Cardiac muscle cell (in vitro differentiated cells and primary cell): ENCODE measurements at places on chromosomes 4 and X. TPM values are rescaled to one million over a fixed set of nuclear protein-coding genes. Genes with fewer than 3 reads are reported as not detected.
A peak's percentile ranks its signal among the peaks of the same experiment; 100 is the strongest.

- H3K27ac ChIP-seq: peak overlapping the region; percentile 94
- H3K4me1 ChIP-seq: peaks cover 21% of the 10 kb centered on the region
- peak overlapping the region; percentile 94 for H3K4me3 ChIP-seq
- no peaks in the 10 kb centered on the region for H3K27me3 ChIP-seq
- peak; percentile 55 for DNase-seq
Observed at GRCh38 chr4:56468097-56468422, 643 bp downstream of the SRP72 start.

DNA sequence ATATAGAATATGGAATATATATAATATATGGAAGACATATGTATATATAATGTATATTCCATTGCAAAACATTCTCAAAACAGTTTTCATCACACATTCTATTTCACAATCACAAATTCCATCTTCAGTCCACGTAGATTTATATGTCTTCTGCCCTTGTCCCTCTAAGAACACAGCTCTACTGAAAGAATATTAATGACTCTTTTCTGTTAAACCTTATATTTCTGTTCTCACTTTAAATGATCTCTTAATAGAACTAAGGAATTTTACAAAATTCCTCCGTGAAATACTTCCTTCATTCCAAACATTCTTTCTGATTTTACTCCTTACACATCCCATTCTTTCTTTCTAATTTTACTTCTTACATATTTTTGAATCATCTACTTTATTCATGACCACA is 1043.1 kb upstream of the PABPC4L start:
- no peaks in the 10 kb centered on the region for H3K36me3 ChIP-seq
- no peak for DNase-seq
- no peak overlapping the region for H3K27ac ChIP-seq
- no peaks in the 10 kb centered on the region for H3K27me3 ChIP-seq

GRCh38 chr4:95027905-95028618 is 270.3 kb downstream of the BMPR1B start:
- no peaks in the 10 kb centered on the region for H3K27me3 ChIP-seq
- no peak overlapping the region for H3K27ac ChIP-seq
- peaks cover 9% of the 10 kb centered on the region for H3K4me1 ChIP-seq
- H3K36me3 ChIP-seq: no peaks in the 10 kb centered on the region

DNA sequence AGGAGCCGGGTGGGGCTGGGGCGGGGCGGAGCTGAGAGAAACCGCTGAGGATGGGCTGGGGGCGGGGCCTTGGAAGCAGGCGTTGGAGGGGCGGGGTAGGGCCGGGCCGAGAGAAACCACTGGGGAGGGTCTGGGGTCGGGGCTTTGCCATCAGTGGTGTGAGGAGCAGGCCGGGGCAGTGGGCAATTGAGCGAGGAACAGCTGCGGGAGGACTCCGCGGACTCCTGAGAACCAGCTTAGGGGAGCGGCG is 1.3 kb upstream of the EOLA2 start:
- H3K36me3 ChIP-seq: no peaks in the 10 kb centered on the region
- H3K27me3 ChIP-seq: no peaks in the 10 kb centered on the region
- DNase-seq: no peak

GRCh38 chrX:7570432-7571029 is 272.4 kb upstream of the VCX start:
- H3K4me3 ChIP-seq: no peak overlapping the region
- H3K27ac ChIP-seq: no peak overlapping the region
- no peaks in the 10 kb centered on the region for H3K4me1 ChIP-seq
- DNase-seq: no peak

DNA sequence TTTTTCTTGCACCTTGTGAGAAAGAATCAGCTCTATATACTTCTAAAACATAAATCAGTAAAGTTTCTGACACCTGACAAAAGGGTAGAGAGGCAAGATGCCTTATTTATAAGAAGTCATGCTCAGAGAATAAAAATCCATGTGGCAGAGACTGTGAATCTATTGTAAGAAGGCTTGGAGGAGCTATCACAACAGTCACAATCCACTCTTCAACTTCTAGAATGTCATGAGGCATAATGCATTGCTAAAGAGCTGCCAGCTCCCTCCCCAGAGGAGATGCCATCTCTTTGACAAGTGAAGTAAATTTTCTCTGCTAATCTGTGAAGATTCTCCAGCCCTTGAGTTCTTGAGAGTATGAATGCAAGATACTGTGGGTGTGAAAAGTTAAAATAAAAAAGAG is 971.2 kb upstream of the IGFBP7 start:
- H3K4me1 ChIP-seq: no peaks in the 10 kb centered on the region
- no peak overlapping the region for H3K4me3 ChIP-seq
- no peak overlapping the region for H3K27ac ChIP-seq
- DNase-seq: no peak

- DNase-seq: peak; percentile 65
- H3K27me3 ChIP-seq: peaks cover 3% of the 10 kb centered on the region
- no peaks in the 10 kb centered on the region for H3K36me3 ChIP-seq
Observed at GRCh38 chr4:6909970-6910339, 329 bp downstream of the TBC1D14 start.

DNA sequence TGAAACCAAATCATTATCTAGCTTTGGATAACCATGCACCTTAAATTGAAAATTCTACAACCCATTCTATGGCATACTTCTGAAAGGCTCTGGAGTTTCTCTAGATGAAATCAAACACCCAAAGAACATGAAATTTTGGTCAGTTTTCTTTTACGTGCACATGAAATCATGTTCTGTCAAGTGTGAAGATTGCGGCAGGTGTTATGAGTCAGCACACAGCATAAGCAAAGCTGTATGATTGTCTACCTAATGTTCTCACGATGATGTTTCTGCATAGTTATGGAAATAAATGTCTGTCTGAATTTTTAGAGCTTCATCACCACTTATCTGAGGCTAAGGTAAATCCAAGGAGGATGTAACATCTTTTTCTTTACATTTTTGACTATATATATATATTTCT is 495.3 kb downstream of the IL1RAPL1 start:
- no peak overlapping the region for H3K4me3 ChIP-seq
- H3K27me3 ChIP-seq: no peaks in the 10 kb centered on the region

DNA sequence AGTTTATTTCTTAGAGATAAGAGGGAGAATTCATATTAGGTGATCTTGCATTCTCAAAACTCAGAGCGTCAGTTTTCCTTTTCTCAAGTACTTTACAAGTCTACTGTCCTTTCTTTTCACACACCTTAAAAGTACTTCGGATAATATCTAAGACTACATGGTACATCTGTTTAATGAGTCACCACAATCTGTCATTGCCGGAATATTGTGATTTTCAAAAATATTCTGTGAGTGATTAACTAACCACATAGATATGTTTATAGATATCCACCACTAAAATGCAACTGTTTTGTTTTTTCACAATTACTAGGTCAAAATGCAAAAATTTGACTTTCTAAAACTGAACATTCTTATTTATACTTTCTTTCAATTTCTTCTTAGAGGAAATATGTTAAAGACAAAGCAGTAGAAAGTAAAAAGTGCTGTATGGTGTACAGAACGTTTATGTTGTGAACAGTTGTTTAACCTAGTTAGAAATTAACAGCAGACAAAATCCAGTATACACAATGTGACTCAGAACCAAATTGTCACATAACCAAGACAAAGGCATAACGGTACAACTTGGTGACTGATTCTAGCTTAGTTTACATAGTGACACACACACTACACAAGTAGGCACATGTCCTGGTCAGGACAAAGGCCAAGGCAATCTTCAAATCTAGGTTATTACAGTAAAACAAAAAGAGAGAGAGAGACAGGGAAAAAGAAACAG is 482.9 kb downstream of the NAF1 start:
- no peaks in the 10 kb centered on the region for H3K4me1 ChIP-seq
- H3K27me3 ChIP-seq: no peaks in the 10 kb centered on the region
- DNase-seq: no peak
- H3K4me3 ChIP-seq: no peak overlapping the region

- no peak overlapping the region for H3K4me3 ChIP-seq
- no peak overlapping the region for H3K27ac ChIP-seq
- H3K27me3 ChIP-seq: no peaks in the 10 kb centered on the region
- DNase-seq: no peak
- peaks cover 9% of the 10 kb centered on the region for H3K4me1 ChIP-seq
Observed at GRCh38 chr4:20273793-20274192, 22.1 kb downstream of the SLIT2 start.

DNA sequence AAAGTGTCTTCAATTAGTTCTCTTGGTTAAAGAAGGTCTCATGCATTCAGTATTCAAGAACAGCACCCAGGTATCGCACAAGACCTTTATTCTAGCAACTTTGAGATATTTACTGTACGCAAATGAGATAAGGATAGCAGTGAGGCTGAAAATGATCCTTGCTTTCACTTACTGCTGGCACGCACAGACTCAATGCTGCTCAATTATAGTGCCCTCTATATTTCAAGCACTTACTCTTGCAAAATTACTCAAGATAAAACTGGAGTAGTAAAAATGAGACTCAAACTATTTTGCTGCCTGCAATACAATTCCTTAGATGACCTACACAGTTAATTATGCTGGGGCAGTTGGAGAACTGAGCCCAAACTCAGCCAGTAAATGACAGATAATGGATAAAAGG is 60.9 kb downstream of the ADGRA3 start:
- no peak overlapping the region for H3K4me3 ChIP-seq
- peaks cover 7% of the 10 kb centered on the region for H3K4me1 ChIP-seq
- H3K27me3 ChIP-seq: no peaks in the 10 kb centered on the region
- peak overlapping the region; percentile 10 for H3K27ac ChIP-seq

DNA sequence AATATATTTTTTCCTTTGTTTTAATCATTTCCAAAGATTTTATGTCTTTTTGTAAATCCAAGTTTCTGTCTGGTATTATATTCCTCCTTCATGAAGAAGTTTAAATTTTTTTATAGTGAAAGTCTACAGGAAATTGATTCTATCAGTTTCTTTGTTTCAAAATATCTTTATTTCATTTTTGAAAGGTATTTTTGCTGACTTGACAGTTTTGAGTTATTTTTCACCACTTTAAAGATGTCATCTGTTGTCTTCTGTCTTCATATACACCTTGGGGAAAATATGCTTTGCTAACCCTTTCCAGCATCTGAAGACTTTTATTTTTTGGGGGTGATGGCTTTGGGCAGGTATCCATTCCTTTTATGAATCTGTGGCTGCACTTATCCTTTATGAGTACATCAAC is 164.4 kb upstream of the EPHA5 start:
- no peak overlapping the region for H3K4me3 ChIP-seq
- H3K27me3 ChIP-seq: no peaks in the 10 kb centered on the region
- H3K36me3 ChIP-seq: no peaks in the 10 kb centered on the region
- no peak for DNase-seq

- no peak overlapping the region for H3K4me3 ChIP-seq
- DNase-seq: no peak
- no peak overlapping the region for H3K27ac ChIP-seq
- H3K4me1 ChIP-seq: no peaks in the 10 kb centered on the region
- no peaks in the 10 kb centered on the region for H3K36me3 ChIP-seq
- no peaks in the 10 kb centered on the region for H3K27me3 ChIP-seq
Observed at GRCh38 chr4:83964996-83965541, 429.2 kb downstream of the GPAT3 start.

DNA sequence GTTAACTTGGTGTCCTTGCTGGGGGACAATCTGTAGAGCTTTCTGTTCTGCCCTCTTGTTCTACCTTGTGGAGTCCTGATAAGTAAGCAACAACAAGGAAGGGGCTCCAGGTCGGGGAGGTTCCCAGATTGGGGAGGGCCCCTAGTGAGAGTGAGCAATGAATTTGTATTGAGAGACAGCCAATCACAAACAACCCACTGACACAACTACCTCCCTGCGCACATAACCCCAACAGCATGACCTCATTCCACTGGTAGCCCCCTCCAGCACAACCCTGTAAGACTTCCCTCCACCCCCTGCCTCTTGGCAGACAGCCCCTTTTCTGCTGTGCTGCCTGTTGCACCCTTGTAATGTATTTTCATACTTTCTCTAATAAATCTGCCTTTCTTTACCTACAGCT is 19.7 kb upstream of the PNPLA4 start:
- H3K4me3 ChIP-seq: no peak overlapping the region
- H3K4me1 ChIP-seq: peaks cover 22% of the 10 kb centered on the region
- H3K27ac ChIP-seq: peak overlapping the region; percentile 70
- DNase-seq: peak; percentile 15
- no peaks in the 10 kb centered on the region for H3K27me3 ChIP-seq

DNA sequence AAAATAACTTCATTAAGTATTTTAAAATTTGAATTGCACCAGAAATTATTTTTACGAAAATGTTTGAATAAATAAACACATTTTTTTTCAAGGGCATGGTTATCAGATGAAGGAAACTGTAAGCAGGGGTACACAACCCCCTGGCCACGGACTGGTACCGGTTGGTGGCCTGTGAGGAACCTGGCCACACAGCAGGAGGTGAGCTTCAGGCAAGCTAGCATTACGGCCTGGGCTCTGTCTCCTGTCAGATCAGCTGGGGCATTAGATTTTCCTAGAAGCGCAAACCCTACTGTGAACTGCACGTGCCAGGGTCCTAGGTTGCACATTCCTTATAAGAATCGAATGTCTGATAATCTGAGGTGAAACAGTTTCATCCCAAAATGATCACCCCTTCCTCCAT is 1499.7 kb upstream of the AGA start:
- H3K27me3 ChIP-seq: no peaks in the 10 kb centered on the region
- H3K4me1 ChIP-seq: no peaks in the 10 kb centered on the region
- H3K27ac ChIP-seq: no peak overlapping the region
- H3K36me3 ChIP-seq: no peaks in the 10 kb centered on the region
- no peak for DNase-seq
- no peak overlapping the region for H3K4me3 ChIP-seq

GRCh38 chrX:40912576-40912975 is 172.7 kb upstream of the USP9X start:
- no peaks in the 10 kb centered on the region for H3K36me3 ChIP-seq
- no peak overlapping the region for H3K27ac ChIP-seq
- H3K27me3 ChIP-seq: no peaks in the 10 kb centered on the region
- no peak for DNase-seq
- H3K4me1 ChIP-seq: no peaks in the 10 kb centered on the region

The SPIN2A gene
- 0.51 and 1.3 TPM in 2 replicates for total RNA-seq

The MAGEB3 gene
- not detected in 2 replicates for total RNA-seq

The DCLK2 gene
- total RNA-seq: 4.8 and 5.7 TPM in 2 replicates

The FAM47A gene
- total RNA-seq: not detected in 2 replicates

The TXK gene
- total RNA-seq: 0.67 and 0.83 TPM in 2 replicates

The SPANXC gene
- not detected in 2 replicates for total RNA-seq

The HPGDS gene
- not detected in 2 replicates for total RNA-seq

The PRSS12 gene
- total RNA-seq: 0.42 and 0.48 TPM in 2 replicates

The BGN gene
- 0.54 and 1.9 TPM in 2 replicates for total RNA-seq

The FAT4 gene
- 4.5 and 5.6 TPM in 2 replicates for total RNA-seq

The ABLIM2 gene
- 5.8 and 7.4 TPM in 2 replicates for total RNA-seq

The ADGRG2 gene
- 1.6 and 2.9 TPM in 2 replicates for total RNA-seq
